Stimulated activated naive CD4-positive, alpha-beta T cell treated with Interleukin-2 at 50 U/mL for 16 hours (primary cell): ENCODE measurements at places on chromosomes 11 and 22.
A peak's percentile ranks its signal among the peaks of the same experiment; 100 is the strongest.

DNA sequence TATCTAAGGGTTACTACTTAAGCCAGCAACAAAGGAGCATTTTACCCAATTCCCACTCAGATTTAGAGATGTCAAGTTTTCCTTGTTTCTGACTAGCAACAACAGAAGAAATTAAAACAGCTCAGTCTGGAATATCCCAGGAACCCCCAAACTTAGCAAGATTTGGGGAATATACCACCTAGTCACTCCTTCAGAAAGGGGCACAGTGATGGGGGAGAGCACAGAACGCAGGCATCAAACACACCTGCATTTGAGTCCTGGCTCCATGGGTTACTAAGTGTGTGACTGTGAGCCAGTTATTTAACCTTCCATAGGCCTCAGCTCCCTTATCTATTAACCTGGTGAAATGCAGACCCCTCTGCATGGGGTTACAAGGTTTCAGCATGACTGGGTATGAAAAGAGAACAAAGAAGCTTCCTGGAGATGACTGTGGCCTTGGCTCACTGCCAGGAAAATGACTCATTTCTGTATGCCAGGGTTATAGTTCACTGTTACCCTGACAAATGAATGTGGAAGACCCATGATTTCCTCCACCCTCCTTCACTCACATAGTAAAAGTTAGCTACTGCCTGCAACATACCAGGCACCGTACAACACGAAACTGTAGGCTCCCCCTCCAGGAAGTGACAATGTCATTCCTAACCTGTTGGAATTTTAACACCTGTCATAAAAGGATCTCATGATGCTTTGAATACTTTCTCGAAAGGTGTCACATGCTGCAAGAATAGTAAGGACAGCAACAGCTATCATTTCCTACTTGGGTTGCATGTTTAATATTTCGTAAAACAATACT is 79.6 kb downstream of the ME3 start:
- peak; percentile 70 for DNase-seq

GRCh38 chr11:75554258-75555022 is 7.6 kb upstream of the SERPINH1 start:
- no peak for DNase-seq

- DNase-seq = no peak
These were observed 13.7 kb downstream of the CYB561A3 start for GRCh38 chr11:61347916-61348461.

GRCh38 chr22:36510966-36511881 is 4.4 kb upstream of the FOXRED2 start:
- DNase-seq = peak; percentile 12

- no peak for DNase-seq
These were observed 879 bp upstream of the RNH1 start for GRCh38 chr11:507727-508515.

DNA sequence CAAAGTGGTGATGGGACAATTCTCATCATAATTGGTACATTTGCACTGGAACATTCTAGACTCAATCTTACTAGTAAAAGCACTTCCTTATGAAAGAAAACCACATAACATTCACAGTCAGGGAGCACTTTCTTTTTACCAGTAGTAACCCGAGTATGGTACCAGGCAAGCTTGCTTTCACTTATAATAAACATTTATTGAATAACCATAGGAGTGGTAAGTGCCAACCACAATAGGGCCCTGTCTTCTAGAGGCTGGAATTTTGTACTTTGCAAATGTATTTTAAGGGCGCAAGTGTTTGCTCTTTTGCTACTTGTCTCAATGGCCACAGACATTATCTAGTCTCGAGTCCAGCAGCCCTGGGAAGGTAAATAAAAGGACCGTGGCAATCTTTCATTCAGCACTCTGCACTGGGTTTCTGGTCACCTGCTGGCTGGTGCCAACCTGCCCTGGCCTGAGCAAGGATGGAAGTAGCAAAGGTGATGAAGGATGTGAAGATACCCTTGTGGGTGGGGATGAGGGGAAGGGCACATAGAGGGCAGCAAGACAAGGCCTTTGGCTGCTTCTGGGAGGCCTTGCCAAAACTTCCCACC is 24.2 kb downstream of the C22orf31 start:
- DNase-seq = no peak

GRCh38 chr11:112877581-112877980 is 83.6 kb upstream of the NCAM1 start:
- no peak for DNase-seq

DNA sequence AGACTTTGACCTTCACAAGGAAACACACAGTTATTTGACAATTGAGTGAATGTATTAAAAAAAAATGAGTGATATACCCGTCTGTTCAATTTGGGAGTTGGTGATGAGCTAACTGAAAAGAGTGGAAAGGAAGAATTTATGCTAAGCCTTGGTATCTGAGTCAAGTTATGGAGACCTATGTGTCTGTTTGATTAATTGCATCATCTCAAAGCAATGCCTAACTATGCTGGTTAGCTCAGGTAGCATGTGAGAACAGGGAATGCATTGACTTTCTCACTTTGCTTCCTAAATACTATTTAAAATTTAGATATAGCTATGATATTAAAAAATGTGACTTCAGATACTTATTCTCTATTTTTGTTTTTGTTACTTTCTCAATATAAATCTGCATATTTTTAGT is 110.5 kb downstream of the DDX10 start:
- no peak for DNase-seq

DNA sequence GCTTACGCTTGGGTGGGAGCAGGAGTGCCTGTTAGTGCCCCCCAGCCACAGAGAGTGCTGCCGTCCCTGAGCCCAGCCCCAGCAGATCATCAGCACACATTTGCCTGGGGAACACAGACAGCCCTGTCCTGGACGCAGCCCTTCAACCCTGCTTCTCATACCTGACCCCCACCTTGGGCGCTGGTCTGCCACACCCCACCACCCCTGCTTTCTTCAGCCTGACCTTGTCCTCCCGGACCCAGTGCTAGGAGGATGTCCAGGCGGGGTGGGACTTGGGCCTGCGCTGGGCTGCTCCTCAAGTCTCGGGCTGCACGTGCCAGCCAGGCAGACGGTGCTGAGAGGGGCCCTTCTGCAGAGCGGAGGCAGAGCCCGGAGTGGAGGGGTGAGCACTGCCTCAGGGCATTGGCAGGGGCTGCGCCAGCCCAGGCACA is 119.2 kb downstream of the KCNQ1OT1 start:
- DNase-seq = no peak

DNA sequence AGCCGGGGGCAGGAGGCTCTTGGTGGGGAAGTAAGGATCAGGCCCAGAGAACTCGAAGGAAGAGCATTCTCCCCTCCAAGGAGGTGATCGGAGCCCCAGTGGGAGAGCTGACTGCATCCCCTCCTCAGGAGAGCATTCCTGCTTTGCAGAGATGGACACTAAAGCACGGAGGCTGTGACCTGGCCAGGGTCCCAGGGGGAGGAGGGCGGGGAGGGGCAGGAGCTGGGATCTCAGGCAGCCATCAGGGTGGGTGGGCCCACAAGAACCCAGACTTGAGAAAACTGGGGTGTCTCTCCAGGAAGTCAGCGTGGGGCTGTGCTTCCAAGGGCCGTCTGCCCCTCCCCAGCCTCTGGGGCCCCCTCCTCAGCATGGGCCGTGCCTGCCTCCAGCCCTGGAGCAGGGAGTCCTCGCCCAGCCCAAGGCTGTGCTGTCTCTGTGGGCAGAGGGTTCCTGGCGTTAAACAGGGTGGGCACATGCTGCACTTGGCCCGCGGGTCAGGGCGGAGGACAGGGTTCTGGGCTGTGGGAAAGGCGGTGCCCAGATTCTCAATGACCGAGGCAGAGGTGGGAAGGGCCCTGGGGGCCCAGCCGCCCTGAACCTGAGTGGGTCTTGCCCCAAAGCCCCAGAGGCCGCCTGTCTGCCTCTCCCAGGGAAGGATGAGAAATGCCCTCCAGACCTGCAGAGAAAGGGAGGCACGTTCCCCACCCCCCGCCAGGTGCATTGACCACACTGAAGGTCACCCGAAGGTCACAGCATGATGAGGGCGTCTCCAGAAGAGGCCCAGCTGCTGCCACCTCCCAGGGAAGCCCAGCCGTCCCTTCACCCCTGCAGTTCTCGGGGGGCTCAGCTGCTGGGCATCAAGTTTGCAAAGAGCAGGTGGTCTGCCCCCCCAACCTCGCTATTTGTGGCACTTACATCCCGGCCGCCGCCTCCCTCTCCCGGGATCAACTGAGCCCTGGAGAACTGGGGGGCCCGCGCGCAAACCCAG is 643 bp downstream of the CEND1 start:
- no peak for DNase-seq

DNA sequence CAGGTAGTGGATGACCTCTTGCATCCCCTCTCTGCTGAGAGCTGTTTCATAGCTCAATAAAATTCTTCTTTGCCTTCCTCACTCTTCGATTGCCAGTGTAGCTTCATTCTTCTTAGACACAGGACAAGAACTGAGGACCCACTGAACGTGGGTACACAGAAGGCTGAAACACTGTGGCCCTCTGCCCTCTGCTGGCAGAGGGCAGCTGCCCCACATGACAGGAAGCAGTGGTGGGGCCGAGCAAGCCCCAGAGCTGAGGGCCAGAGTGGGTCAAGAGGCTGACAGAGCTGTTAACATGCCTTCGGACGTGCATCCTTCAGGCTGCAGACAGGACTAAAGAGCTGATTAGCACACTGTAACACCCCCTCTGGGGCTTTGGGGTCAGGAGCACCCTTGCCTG is 15.6 kb downstream of the SMC1B start:
- no peak for DNase-seq

- DNase-seq = no peak
These were observed at the start of gene DRD4 for GRCh38 chr11:636511-637332. TSS of gene DRD4 (plus strand) at chr11:637269. CDS start at chr11:637305, 36 bp downstream.

DNA sequence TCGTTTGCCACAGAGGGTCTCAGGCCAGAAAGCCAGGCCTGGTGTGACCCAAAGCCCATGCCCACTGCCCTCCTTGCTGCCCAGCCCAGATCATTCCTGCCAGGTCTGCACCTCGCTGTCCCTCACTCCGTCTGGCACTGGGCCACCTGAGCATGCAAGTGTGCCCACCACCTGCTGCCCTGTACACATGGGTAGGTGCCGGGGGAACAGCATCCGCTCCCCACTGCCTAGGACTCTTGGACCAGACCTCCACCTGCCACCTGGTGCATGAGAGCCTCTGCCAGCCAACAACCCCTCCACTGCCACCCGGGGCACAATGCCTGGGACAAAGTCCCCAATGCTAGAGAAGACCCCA is 12.5 kb downstream of the MGAT3 start:
- DNase-seq = no peak

DNA sequence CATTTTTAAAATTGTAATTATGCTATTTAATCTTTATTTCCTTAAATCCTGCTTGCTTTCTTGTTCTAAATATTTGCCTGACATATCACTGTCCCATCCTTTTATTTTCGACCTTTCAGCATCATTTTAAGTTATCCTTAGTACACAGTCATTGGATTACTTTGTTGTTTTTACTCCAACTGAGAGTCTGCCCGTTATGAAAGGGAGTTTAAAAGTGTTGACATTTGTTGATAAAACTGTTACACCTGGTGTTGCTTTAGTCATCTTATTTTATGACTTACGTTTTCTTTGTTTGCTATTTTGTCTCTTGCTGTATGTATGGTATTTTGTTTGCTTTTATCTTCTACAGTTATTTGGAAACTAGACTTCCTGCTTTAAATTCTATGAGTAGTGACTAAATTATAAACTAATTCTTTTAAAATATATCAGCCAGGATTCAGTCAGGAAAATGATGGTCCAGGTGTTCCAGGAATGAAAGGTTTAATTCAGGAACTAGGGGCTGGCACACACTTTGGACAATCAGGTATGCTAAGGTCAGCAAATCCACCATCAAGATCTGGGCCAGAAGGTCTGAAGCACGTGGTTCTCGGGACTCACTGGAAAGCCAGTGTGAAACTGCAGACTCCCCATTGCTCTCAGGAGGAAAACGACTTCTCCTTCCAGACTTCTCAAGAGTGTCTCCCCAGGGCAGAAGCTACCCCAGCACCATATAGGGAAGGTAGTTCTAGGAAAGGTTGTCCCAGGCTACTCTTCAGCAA is 86.0 kb downstream of the RASSF10 start:
- no peak for DNase-seq

GRCh38 chr11:110027627-110028371 is 65.4 kb upstream of the ZC3H12C start:
- DNase-seq = no peak

- DNase-seq = no peak
These were observed 86.1 kb upstream of the RASSF10 start for GRCh38 chr11:12922980-12923507.

- no peak for DNase-seq
These were observed 127.9 kb downstream of the WT1 start for GRCh38 chr11:32307471-32307870.

GRCh38 chr11:50333861-50334260 is 301.2 kb downstream of the OR4C45 start:
- no peak for DNase-seq

GRCh38 chr11:113534625-113535024 is 59.4 kb upstream of the DRD2 start:
- DNase-seq = no peak

DNA sequence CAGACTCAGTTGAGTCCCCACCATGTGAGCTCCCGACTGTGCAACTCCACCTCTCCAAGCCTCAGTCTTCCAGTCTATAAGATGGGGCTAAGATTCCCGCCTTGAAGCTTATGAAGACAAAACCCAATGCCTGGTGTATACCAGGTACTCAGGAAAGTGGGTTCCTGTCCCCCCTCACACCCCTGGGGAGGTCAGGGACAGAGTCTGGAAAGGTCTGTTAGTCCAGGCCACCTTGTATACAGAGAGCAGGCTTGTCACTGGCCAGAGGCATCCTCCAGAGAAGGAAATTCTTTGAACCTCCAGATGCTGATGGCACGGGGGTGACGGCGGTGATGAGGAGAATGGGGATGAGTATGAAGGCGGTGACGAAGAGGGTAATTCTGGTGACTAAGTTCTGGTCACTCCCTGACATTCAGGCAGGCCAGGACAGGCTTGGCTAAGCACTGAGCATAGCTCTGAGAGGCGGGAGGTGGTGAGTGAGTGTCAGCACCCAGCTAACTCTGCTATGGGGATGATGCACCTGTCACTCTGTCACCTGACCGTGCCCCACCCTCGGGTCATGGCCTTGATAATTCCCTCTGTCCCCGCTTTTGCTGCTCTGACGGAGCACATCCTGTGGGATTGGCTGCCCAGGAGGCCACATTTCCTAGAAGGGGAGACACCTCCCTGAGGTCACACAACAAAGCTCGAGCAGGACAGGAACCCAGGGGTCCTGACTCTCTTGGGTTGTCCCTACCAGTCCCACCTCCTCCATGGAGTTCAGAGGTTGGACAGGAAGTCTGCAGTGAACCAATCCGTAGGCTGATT is 30.9 kb upstream of the CSNK1E start:
- DNase-seq = no peak

GRCh38 chr11:124179310-124179709 is 3.8 kb upstream of the OR10D3 start:
- DNase-seq = no peak

GRCh38 chr22:39481054-39481453 is 21.0 kb upstream of the MIEF1 start:
- no peak for DNase-seq

DNA sequence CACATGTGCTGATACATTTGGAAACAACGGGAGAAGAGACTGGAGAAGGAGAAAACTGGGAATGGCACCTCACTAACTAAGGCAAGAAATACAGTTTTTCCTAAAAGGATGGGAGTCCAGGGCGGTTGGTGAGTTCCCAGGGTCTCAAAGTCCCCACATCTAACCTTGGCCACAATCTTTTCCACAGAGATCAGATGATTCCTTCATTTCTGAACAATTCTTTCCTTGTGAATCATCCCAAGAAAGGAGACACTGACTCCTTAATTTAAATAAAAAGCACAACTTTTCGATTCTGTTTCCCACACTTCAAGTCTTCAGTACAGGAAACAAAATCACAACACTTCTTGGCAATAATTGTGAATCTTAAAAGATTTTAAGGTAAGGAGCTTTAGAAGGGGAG is 384.7 kb downstream of the DCDC1 start:
- no peak for DNase-seq

GRCh38 chr11:64865286-64866172 is 12.9 kb downstream of the EHD1 start:
- peak; percentile 62 for DNase-seq
